Mononuclear cell (primary cell): ENCODE measurements at places on chromosomes 13 and 19. TPM values are rescaled to one million over a fixed set of nuclear protein-coding genes. Genes with fewer than 3 reads are reported as not detected.

Gene FPR1
- total RNA-seq, result 81.6 TPM

Gene TUBB4A
- total RNA-seq, result 0.10 TPM

Gene NOTCH3
- 0.31 TPM for total RNA-seq

Gene KCNJ14
- total RNA-seq, result 1.7 TPM

Gene CYP4F3
- 0.52 TPM for total RNA-seq

Gene RTBDN
- total RNA-seq, result 0.21 TPM

Gene C19orf85
- not detected for total RNA-seq

Gene PROZ
- total RNA-seq, result 0.10 TPM

Gene CCDC169
- not detected for total RNA-seq

Gene ZIC5
- total RNA-seq, result not detected

Gene APC2
- total RNA-seq, result 0.10 TPM

Gene PDX1
- not detected for total RNA-seq

Gene ZNF235
- total RNA-seq, result 2.7 TPM

Gene RGCC
- 68.3 TPM for total RNA-seq

Gene CPB2
- total RNA-seq, result not detected

Gene TEX26
- total RNA-seq, result not detected

Gene APLP1
- not detected for total RNA-seq

Gene CYP4F2
- not detected for total RNA-seq

Gene TMEM86B
- total RNA-seq, result 2.0 TPM

Gene JAK3
- total RNA-seq, result 61.1 TPM

Gene OVOL3
- total RNA-seq, result not detected

Gene LRRC63
- total RNA-seq, result 0.21 TPM

Gene TTYH1
- total RNA-seq, result 0.31 TPM
